ENCODE measurements at places on chromosomes 11 and 22.
A peak's percentile ranks its signal among the peaks of the same experiment; 100 is the strongest.

DNA sequence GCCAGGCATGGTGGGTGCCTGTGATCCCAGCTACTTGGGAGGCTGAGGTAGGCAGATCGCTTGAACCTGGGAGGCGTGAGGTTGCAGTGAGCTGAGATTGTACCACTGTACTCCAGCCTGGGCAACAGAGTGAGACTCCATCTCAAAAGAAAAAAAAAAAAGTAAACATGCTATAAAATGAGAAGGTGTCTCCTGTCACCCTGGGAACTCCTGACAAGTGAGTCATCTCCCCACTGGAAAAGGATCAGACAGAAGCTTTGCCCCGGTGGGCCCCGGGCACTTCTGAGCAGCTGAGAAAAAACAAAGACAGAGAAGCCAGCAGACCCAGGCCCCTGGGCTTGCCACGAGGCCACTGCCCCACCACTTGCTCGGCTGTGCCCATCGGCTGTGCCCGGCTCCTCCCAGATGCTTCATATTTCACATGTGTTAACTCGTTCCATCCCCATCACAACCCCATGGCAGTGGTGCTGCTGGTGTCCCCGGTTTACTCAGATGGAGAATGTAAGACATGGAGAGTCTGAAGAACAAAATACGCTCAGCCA is 22.3 kb downstream of the TTLL1 start:
- DNase-seq, result no peak

DNA sequence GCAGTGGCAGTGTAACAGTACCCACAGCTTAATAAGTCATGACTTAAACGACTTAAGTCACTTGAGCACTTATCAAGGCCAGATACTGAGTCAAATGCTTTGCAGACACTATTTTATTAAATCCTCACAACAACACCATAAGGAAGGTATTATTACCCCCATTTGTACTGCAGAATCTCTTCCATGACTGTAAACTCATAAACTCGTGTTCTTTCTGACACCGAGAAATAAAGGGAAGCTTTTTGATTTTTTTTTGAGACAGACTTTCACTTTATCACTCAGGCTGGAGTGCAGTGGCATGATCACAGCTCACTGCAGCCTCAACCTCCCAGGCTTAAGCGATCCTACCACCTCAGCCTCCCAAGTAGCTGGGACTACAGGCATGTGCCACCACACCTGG is 103.8 kb downstream of the ABTB2 start:
- DNase-seq, result no peak

GRCh38 chr11:102143867-102144266 is 33.6 kb downstream of the YAP1 start:
- DNase-seq, result no peak

GRCh38 chr11:122317305-122317704 is 201.3 kb upstream of the BLID start:
- DNase-seq, result no peak

GRCh38 chr22:22103078-22103875 is 120.7 kb upstream of the TOP3B start:
- peak; percentile 35 for DNase-seq

DNA sequence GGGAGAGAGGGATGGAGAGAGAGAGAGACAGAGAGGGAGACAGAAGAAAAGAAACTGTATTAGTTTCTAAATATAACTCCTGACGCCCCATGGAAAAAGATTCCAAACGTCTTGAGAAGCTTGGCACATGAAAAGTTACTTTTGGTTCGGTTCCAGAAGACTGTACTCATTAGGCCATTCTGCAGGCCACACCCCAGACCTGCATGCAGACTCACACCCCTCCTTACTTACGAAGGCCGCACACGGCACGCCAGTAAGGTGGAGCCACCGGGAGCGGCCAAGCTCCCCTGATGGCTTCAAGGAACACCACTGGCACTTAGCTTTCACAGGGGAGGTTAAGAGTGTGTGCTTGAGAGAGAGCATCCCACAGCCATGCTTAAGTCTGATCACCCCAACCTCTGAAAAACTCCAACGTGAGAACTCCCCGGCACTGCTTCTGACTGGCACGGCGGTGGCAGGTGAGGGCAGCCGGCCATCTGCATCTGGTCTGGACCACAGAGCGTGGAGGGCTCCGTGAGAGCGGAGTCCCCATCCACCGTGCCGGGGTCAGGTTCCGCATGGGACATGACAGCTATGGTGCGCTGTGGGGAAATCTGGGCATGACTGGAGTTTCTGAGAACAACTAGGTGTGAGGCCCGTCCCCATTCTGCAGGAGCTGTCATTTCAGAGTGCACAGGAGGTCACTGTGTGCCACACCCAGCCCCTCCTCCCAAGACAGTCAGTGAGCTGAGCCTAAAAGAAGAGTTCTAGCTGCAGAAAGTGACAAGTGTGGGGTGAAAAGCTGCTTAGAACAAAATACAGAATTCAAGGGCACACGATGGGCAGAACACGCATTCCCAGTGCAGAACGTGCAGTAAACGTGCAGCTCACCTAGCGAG is 62.4 kb downstream of the MYH9 start:
- no peak for DNase-seq

- DNase-seq, result no peak
These were observed 14.0 kb upstream of the FLRT1 start for GRCh38 chr11:64021757-64022093.

DNA sequence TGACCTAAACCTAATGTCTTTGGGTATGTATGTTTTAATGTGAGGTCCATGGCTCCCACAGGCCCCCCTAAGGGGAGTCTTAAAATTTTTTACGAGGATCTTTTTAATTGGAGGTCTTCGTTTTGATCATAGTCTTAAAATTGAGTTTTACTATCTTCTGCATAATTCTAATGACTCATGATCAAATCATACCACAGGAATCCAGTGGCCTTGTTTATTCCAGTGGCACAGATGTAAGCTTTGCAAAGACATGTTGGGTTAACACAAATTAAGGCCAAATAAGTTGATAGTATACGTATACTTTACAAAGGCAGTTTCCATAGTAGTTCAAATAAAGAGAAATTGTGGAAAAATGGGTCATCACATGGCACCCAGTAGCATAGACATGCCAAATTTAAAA is 33.9 kb upstream of the FJX1 start:
- DNase-seq, result no peak

DNA sequence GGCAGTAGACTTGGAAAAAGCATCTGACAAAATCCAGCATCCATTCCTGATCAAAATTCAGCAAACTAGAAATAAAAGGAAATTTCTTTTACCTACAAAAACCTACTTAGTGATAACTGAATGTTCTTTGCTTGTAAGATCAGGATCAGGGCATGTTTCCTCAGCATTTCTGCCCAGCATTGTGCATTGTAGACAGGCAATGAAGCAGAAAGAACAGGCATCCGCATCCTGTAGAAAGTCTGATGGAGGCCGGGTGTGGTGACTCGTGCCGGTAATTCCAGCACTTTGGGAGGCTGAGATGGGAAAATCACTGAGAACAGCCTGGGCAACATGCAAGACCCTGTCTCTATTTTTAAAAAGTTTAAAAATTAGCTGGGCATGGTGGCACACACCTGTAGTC is 32.5 kb upstream of the PANX2 start:
- DNase-seq, result no peak

- DNase-seq, result no peak
These were observed 735.1 kb upstream of the CCDC90B start for GRCh38 chr11:84021291-84021690.

DNA sequence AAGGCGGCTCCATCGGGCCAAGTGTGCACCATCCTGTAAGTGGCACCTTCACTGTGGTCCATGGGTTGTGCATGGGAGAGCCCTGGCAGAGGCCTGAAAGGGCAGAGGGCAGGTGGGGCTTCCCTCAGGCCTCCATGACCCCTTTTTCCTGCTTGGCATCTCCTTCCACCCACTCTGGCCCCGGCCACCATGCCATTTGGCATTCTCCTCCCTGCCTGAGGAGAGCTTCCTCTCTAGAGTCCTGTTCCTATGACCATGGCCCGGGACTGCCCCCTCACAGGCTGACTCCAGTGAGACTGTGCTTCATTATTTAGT is 4.9 kb downstream of the OTOG start:
- DNase-seq, result no peak

GRCh38 chr11:61917334-61918109 is at the start of gene RAB3IL1:
Gene RAB3IL1, minus strand, starts transcription at chr11:61917566. Its CDS starts 199 bp downstream, at chr11:61917367.
- DNase-seq, result peak; percentile 64

GRCh38 chr11:330307-330693 is 9.6 kb upstream of the IFITM3 start:
- DNase-seq, result no peak

GRCh38 chr22:37397226-37397625 is 30.1 kb downstream of the ELFN2 start:
- DNase-seq, result no peak

- no peak for DNase-seq
These were observed 53.5 kb downstream of the KCNJ4 start for GRCh38 chr22:38401336-38402084.

DNA sequence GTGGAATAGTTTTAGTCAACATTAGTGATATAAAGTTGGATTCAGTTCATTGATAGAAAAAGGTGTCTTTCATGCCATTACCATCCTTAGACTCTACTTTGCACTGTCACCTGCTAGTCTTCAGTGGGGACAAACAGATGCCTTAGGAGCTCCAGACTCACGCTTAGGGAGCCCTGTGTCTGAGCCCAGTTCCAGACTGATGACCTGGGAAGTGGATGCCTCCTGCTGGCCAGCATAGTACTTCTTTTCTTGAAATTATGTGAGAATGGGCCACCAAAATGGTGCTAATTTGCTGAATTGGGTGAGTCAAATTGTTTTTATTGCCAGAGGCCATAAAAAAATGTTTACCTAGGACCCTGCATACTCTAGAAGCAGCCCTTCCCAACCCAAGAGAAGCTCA is 53.9 kb downstream of the NOX4 start:
- no peak for DNase-seq

- no peak for DNase-seq
These were observed 790.5 kb upstream of the LRRC4C start for GRCh38 chr11:42249956-42250355.

DNA sequence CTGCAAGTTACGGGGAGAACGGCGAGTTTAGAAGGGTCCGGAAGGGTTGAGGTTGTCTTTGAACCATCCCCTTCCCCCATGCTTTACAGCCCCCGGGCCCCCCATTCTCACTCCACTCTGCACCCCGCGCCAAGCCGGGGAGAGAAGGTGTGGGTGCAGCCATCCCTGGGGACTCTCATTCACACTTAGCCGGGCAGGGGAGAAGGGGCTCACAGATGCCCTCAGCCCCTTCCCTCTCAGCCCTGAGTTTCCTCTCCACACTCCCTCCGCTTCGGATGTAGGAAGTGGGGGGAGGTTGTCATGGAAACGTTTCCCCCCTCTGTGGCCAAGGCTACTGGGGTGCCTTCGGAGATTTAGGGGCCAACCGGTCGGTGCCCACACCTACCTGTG is 334 bp downstream of the CADM1 start:
- DNase-seq, result no peak

GRCh38 chr11:82865841-82866240 is 34.4 kb downstream of the PRCP start:
- DNase-seq, result no peak

Measured in hematopoietic multipotent progenitor cell treated with erythropoietin and hydrocortisone succinate and interleukin-3 and kit ligand, for 6 days (in vitro differentiated cells).